KG1 (cell line): ENCODE measurements at places on chromosomes 7 and 10.
A peak's percentile ranks its signal among the peaks of the same experiment; 100 is the strongest.

DNA sequence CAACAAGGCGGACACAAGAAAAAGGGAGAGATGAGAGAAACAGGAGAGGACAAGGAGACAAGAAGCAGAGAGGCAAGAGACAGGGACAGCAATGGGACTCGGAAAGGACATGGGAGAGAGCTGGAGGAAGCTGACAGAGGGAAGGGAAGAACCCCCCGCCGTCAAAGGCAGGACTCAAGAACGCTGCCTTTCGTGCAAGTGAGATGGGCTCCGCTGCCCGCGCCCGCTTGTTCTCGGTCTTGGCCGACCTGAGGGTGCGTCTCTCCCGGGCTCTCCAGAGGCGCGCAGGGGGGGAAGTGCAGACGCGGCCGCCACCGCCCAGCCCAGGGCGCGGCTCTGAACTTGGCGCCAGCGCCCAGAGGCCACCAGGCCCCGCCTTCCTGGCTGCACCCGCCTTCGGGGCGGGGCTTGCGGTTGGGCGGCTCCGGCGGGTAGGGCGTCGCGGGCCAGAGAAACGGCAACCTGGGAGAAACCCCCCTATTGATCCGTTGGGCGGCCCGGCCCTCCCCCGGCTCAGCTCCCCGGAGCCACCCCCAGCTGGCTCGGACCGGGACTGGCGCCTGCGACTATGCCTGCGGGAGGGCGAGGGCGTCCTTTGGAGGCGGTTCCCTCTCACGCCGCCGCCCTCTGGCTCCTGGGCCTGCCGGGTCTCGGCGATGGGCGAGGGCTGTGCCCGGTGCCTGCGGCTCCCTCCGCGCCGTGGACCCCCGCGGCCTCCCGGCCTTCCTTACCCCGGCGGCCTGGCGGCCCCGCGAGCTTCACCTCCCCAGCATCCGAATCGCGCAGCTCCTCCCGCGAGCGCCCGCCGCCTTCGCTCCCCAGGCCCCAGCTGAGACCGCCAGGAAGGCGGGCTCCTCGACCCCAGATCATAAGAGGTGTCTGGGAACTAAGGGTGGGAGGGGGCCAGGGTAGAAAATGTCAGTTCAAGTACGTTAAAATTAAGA, 2.2 kb upstream of the ANTXRL start:
- peak; percentile 71 for DNase-seq

DNA sequence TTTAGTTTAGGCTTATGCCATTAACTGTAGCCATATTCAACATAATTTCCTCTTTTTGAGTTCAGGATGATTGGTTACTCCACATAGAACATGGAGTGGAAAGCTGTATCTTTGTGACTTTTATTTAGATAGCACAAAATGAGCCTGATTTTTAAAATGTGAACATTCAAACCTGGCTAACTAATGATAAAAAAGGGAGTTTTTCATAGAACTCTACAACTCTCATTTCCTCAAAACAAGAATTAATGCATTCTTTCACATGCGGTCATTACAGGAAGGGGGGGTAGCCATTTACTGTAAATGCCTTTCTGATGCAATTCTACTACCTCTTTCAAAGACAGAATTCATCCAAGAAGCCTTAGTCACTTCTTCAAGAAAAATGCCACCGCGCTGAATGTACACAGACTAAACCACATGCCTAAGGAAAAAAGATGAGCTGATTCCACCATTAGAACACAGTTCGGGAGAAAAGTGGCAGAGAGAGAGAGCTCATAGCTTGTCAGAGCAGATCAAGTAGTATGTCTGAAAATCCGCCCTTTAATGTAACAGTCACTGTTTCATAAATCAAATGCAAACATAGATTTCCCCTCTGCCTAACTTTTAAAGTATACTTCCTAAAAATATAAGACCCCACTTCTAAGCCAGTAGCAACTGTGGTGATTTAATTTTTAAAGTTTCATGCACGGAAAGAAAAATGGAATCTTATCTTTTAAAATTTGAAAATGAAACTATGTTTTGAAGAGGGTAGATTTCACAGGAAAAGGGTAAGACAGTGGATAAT, 226.4 kb upstream of the KLF14 start:
- peak; percentile 10 for DNase-seq

DNA sequence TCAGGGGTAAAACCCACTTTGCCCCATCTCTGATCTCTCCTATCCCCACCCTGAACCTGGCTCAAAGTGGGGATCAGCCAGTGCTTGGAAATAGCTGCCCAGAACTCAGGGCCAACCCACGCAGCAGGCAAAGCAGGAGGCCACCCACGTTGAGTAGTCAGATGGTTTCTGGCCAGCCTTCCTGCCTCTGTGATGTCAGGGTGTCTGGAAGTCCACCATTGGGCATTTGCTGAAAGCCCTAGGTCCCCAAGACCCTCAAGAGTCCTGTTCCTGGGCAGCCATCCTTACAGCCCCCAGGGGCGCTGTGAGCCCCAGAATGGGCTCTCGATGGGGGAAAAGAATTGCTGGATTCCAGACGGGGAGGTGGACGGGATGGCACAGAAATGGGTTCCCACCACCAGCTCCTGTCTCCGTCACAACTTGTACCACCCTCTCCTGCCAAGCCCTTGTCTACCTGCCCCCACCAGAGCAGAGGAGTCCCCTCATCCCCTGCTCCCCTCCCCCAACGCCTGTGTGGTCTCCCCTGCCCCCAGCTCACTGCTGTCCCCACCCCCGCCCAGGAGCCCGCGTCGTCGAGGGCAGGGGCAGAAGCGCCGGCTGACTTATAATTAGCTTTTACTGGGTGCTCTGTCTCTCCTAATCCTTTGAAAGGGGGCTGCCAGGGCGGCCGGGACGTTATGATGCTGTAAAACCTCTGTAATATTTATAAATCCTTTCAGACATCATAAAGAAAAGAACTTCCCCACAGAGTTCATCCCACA, 3.9 kb downstream of the MYL10 start:
- DNase-seq, result no peak

- DNase-seq, result no peak
These were observed 51.4 kb downstream of the ADARB2 start for GRCh38 chr10:1685699-1686490.

DNA sequence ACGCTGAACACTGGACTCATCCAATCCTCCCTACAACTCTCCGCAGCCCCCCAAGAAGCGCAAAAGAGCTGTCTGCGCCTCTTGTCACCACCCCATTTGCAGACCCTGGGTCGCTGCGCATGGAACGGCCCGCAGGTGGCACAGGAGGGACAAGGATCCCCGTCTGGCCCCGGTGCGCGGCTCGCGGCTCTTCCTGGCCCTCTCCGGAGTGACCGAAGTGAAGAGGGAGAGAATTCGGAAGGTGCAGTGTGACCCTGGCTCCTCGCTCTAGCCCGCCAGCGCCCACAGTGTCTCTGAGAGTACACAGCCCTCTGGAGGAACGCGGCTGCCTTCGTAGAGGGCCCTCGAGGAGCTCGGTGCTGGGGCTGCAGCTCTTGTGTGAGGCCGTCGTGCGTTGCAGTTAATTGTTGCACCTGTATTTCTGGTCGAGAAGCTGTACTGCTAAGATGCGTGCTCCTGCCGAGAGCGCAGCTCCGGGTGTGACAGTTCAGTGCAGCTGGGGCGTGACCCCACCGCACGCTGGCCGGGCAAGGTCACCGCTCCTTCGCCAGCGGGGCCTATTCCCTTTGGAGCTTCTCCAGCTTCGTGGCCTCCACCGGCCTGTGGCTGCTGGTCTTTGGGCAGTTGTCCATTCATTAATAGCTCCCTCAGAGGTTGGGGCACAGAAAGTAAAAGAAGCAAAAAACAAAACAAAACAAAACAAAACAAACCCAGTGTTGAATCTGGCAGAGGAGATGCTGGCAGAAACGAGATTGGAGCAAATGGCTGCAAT, 119.0 kb downstream of the SEC23IP start:
- DNase-seq, result no peak

DNA sequence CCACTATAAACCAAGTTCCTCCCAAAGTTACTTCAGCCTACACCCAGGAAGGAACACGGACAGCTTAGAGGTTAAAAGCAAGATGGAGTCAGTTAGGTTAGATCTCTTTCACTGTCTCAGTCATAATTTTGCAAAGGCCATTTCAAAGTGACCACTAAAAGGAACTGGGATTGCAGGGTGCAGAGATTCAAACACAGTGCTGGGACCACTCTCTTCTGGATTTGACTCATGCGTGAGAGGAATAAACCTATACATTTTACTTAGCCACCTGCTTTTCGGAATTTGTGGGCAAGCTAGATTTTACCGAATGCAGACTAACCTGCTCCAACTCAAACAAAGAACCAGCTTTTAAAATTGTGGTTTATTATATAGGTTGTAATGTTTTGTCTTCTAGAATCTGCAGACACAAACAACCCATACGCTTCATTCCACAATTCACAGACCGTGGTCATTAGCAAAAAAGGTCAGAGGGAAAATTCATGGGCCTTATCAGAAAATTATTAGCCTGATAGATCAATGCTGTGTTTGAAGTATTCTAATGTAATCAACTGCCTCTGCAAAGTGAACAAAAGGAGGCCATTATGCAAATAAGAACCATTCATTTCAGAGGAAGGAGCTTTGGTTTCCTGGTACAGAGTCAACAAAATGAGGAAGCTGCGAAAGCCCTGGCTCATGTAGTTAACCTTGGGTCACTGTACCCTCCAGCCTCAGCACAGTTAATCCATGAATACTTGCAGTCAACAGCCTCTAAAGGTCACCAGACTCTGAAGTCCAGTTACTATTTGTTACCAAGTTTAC, 342.7 kb upstream of the KLF6 start:
- DNase-seq, result peak; percentile 35

GRCh38 chr10:63901881-63902280, 380.7 kb downstream of the REEP3 start:
- DNase-seq, result no peak

GRCh38 chr10:77428691-77429395, 208.8 kb downstream of the KCNMA1 start:
- no peak for DNase-seq

- no peak for DNase-seq
These were observed 38.0 kb upstream of the MKX start for GRCh38 chr10:27783660-27784059.

DNA sequence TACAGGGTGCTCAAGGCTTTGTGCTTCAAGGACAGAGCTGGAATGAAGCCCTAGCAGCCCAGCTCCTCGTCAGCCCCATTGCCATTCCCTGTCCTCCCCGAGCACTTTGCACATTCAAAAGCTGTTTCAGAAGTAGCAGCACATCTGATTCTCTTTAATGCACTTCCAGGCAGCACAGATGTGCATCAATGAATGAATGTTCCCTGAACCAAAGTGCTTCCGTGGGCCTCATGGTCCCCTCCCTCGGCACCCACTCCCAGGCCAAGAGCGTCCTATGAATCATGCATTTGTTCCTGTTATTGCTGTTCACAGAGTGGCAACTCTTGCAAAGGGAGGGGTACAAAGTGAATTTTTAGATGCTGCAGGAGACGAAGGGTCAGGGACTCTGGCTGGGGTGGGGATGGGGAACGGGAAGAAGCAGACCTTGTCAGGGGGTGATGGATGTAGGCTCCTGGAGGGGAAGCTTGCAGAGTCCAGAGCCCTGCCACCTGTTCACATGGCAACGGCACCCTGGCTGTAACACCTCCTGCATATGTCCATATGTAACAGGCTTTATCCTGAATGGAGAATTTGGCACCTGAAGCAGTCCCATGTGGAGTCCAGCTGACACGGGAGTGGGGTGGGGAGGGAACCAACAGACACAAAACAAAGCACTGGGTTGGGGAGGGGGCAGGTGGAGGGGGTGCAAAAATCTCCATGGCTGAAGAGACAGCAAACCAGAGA, 62.2 kb upstream of the BAIAP2L1 start:
- DNase-seq, result no peak

DNA sequence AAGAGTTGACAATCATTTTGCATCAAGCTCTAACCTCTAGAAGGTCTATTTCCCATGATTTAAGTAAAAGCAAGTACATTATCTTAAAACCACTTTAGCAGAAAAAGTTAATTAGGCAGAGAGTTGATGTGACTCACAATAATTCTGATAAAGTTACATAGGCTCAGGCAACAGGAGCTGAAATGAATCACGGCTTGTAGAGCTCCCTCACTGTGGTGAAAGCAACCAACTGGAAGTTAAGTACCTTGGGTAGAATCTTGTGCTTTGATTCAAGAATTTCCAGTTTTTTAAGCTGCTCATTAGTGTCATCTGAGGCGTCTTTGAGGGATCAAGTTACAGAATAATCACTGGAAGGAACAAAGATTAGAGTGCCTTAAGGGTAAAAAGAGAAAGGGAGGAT, 68.9 kb upstream of the NFE2L3 start:
- DNase-seq, result no peak
